ENCODE measurements at places on chromosomes 16 and 17.

- DNase-seq = no peak
Measured at GRCh38 chr16:87848676-87849345, 20.5 kb downstream of the SLC7A5 start.

GRCh38 chr17:56217921-56218320 is 64.6 kb downstream of the ANKFN1 start:
- DNase-seq = no peak

DNA sequence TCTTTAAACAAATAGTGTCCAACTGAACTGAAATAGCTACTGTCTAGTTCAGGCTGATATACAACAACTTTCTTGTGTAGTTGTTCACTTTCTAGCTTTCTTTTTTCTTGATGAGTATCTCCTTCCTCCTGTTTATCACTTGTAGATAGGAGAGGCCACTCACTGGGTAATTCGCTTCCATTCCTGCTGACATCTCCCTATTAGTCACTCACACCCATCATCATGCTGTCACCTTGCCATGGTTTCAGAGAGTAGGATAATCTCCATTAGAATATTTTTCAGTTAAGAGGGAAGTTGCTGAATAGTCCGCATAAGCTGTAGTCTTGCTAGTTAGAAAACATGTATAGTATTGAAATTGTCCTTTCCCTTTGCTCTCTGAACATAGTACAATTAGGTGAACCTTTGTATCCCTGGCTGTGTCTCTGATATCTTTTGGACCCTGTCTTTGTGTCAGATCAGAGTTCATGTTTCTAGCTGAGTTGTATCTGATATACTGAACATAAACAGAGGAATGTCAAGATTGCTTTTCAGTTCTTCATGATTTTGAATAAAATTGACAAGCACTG is 64.4 kb upstream of the RASL10B start:
- no peak for DNase-seq

- DNase-seq = no peak
Measured at GRCh38 chr16:50862818-50863643, 121.1 kb downstream of the CYLD start.

GRCh38 chr17:2547176-2547575 is 35.5 kb upstream of the METTL16 start:
- peak; percentile 45 for DNase-seq

DNA sequence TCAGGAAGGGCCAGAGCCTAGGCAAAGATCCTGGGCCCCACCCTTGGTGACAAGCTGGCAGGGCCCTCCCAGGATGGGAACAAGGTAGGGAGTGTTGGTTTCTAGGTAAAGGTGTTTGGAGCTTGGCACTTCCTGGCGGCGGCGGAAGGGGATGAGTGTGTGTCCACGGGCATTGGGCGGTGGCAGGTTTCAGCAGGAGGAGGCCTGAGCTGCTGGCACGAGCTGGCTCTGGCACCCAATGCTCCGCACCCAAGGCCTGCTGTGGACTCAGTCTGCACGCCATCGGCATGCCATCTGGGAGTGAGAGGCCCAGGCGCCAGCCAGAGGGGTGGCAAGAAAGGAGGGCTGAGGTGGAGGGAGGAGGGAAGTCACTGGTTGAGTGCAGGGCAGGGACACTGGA is 46.9 kb upstream of the TAC4 start:
- no peak for DNase-seq

DNA sequence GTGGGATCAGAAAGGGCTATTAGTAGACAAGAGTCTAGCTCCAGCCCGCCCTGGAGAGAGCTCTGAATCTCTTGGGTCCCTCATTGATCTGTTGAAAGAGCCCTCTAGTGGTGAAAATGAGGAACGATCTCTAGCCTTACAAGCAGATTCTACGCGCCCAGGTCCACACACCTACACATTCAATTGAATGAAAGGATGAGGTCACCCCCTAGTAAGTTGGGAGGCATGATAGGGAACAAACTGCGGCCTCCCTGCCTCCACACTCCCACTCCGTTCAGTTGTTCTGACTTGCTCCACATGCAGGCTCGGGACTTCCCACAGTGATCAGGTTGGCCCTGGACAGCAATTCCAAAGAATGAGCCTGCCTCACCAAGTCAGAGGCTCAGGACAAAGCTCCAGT is 2.9 kb upstream of the CACNG3 start:
- DNase-seq = peak; percentile 80

GRCh38 chr16:77721752-77722308 is 484 bp upstream of the NUDT7 start:
- DNase-seq = no peak

- DNase-seq = no peak
Measured at GRCh38 chr17:47841488-47842291, 617 bp upstream of the SCRN2 start.

- DNase-seq = peak; percentile 96
Measured at GRCh38 chr17:47066841-47067682, 88.0 kb upstream of the RPRML start.

- peak; percentile 82 for DNase-seq
Measured at GRCh38 chr16:67279296-67280089, at the start of gene PLEKHG4. TSS of gene PLEKHG4 (plus strand) at chr16:67279532. CDS start at chr16:67280045, 513 bp downstream.

DNA sequence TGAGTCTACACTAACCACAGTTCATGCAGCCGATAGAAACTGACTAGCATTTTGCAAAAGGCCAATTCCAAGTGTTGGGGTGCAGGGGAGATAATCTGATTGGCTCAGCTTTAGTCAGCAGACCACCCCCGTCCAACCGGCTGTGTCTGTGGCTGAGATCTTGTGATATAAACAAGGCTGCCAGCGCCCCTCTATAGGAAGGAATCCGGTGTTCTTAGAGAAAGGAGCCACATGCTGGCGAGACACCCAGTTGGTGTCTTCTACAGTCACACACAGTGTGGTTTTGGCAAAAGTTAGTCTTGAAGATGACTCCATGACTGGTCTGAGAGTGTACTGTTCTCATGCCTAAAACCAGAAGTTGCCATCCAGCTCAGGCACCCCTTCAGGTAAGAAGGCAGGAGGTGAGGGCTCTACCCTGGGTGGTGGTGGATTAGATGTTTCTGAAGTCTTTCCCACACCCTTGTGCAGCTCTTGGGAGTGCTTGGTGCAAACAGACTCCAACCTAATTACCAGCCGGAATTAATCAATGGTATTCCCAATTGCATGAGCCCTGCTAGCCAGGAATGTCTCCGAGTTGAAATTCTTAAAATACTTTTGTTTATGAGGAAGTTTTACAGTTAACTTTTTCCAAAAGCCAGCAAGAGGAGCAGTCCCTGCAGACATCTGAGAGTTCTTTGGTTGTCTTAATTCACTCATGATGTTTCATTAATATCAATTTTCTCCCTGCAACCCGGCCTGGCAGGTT is 172.3 kb upstream of the IRX6 start:
- DNase-seq = no peak

DNA sequence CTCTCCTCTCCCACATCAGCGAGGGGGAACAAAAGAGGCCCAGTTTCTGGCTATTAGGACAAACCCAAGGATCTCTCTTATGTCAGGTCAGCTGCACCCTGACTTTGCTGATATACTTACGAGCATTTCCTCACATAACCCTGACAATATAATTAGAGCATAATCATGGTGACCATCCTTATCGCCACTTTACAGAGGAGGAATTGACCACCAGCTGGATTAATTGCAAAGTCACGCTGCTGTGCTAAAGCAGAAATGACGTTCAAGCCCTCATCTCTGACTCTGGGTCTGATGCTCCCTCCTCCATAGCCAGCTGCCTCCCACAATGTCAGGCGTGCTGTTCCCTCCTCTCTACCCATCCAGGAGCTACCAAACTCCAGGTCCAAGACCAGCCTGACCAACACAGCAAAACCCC is 42.6 kb downstream of the TRARG1 start:
- no peak for DNase-seq

DNA sequence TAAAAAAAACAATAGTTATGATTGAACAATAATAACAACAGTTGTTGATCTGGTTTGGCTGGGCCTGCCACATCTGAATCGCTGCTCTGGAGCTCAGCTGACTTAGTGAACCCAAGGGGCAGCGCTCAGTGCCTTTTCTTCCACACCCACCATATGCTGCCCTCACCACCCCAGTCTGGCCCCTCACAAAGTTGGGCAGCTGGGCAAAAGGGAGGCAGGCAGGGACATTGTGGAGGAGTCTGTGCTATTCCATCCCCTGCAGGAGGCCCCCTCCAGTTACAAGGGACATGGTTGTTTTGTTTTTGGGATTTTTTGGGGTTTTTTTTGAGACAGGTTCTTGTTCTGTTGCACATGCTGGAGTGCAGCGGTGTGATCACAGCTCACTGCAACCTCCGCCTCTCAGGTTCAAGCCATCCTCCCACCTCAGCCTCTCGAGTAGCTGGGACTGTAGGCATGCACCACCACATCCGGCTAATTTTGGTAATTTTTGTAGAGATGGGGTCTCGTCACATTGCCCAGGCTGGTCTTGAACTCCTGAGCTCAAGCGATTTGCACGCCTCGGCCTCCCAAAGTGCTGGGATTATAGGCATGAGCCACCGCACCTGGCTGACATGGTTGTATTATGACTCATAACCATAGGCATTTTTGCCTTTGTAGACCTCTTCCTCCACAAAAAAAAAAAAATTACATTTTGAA is 8.6 kb upstream of the PECAM1 start:
- DNase-seq = no peak

- peak; percentile 71 for DNase-seq
Measured at GRCh38 chr16:5903153-5903552, 805.6 kb upstream of the EEF2KMT start.

DNA sequence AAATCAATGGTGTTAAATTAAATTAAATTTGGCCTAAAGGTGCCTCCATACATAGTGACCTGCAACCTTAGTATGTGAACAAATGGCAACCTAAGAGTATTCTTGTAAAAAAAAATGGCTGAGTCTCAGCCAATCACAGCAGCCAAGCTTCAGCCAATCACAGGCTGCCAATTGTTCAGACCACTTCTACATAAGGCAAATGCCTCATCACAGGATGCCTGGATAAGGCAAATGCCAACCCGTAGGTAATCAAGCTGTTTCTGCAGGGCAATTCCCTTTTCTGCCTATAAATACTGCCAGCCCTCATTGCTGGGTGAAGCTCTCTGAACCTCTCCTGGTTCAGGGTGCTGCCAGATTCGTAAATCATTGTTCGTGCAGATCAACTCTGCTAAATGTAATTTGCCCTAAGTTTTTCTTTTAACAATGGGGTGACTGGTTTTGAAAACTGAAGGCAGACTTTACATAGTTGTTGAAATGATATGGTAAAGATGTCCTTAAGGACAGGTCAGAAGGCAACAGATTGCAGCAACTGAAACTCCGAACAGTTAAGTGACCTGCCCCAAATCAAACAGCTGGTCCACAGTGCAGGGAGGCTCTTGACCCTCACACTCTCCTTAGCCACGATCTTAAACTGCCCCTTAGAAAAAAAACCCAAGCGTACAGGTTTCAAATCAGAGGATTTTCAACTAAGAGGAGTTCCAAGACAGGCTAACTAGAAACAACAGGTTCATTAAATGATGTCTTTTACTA is 50.3 kb downstream of the N4BP1 start:
- no peak for DNase-seq

GRCh38 chr16:67407788-67408452 is 8.4 kb downstream of the ZDHHC1 start:
- no peak for DNase-seq

DNA sequence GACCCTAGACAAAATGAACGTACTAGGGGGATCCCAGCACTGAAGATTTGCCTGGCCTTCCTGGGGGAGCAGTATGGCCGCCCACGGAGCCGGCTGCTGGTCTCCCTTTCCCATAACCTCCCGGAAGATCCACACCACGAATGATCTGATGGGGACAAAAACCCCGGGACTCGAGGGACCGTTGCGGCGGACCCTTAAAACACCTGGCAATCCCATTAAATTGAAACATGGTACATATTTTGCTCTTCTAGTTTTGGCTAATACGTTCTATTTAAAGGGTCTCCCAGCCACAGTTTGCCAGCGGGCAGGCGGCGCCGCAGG is 45.2 kb upstream of the LCMT1 start:
- DNase-seq = no peak

GRCh38 chr16:53752560-53752959 is 48.6 kb downstream of the FTO start:
- DNase-seq = peak; percentile 58

DNA sequence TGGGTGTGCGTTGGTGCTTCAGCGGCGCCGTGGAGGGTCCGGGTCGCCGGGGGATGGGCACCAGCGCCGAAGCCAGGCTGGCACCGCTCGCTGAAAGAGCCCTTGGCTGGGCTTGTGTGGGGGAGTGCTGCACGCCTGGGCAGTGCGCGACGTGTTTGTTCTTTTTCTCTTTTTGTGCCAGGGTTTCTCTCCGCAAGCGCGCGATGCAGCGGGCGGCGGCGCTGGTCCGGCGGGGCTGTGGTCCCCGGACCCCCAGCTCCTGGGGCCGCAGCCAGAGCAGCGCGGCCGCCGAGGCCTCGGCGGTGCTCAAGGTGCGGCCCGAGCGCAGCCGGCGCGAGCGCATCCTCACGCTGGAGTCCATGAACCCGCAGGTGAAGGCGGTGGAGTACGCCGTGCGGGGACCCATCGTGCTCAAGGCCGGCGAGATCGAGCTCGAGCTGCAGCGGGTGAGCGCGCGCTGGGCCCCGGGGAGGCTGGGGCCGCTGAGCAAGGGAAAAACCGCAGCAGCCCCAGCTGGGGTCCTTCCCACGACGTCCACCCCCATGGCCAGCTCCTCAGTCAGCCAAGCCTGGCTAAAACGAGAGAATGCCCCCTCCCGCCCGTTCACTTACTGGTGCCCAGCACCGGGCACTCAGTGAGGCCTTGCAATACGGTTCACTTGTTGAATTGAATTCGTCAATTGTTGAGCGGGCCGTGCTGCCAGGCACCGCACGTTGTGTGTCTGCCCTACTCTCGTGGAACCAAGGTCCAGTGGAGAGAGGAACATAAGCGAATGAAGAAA is 541 bp downstream of the GPT2 start:
- DNase-seq = peak; percentile 46

DNA sequence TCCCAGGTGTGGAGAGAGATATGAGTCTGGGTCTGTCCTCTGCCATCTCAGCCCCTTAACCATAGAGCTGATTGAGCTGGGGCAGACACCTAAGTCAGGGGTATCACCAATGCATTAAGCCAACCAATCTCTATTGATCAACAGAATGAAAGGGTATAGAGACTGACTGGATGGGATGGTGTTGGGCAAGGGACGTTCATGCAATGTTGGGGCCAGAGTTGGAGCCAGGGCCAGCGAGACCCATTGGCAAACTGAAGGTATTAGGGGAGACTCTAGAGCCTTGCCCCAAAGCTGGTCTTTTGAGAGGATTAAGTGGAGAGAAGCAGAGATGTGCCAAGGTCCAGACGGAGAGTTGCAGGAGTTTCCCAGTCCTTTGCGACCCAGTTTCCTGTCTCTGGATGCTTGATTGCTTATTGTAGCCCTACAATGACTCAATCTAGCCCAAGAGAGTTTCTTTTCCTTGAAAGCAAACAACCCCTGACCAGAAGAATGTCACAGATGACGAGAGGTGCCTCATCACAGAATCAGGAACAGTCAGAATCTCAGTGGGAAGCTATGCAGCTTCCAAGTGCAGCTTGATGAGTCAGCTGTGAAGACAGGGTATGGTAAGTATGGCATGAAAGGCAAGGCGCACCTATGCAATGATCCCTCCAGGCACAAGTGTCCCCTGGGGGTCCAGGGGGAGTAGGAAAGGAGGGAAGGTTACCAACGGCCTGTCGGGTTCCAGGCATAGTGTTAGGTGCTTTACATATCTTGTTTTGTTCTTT is 137.2 kb downstream of the UTP18 start:
- peak; percentile 45 for DNase-seq

Measured in NCI-H69 (cell line).